H4 (cell line): ENCODE measurements at places on chromosomes 6 and 20.

DNA sequence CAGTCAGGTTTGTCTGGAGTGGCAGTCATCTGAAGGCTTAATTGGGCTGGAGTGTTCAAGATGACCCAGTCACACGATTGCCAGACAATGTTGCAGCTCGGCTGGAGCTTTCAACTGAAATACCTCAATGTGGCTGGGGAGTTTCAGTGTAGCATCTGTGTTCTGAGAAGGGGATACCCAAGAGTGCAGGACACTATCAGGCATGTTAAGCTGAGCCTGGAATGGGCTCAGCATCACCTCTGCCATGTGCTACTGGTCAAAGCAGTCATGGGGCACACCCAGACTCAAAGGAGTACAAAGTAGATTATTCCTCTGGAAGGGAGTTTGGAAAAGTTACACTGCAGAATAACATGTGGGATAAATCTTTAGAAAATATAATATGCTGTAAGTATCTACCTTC, 363.9 kb downstream of the KIF16B start:
- DNase-seq: no peak

GRCh38 chr6:44674226-44675155, 287.0 kb downstream of the CDC5L start:
- DNase-seq: no peak

DNA sequence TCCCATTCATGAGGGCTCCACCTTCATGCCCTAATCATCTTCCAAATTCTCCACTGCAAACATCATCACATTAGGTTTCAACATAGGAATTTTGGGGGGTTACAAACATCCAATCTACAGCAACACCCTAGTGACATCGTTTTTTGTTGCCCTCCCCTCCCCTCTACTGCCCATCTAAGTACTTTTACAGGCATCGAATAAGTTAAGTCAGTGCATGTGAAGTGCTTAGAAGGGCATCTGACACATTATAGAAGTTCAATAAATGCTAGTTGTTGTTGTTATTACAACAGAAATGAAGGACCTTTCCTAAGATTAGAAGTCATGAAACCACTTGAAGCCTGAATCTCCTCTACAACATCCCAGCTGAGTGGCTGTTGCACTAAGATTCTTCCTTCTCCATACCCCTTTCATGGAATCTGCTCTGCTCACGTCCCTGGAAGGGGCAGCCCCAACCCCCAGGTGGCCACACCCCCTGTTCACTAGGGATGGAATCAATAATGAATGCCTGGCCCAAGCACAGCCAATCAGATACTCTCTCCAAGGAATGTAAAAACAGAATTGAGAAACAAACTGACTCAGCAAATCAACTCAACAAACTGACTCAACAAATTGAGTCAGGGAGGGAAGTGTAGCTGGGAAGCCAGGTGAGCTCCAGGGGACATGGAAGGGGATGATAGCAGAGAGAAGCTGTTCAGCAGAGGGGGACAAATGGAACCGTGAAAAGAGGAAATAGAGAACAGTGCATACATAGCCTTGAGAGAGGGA, 3.9 kb upstream of the LRP11 start:
- no peak for DNase-seq

- no peak for DNase-seq
These were observed 32.3 kb upstream of the SLC22A23 start for GRCh38 chr6:3489027-3489757.

- DNase-seq: no peak
These were observed 241.8 kb upstream of the PREP start for GRCh38 chr6:105644691-105645090.

GRCh38 chr6:150068720-150069648, at the start of gene ULBP3:
ULBP3 (minus strand) TSS chr6:150069121; CDS start chr6:150069066, 55 bp downstream.
- DNase-seq: peak; percentile 88

DNA sequence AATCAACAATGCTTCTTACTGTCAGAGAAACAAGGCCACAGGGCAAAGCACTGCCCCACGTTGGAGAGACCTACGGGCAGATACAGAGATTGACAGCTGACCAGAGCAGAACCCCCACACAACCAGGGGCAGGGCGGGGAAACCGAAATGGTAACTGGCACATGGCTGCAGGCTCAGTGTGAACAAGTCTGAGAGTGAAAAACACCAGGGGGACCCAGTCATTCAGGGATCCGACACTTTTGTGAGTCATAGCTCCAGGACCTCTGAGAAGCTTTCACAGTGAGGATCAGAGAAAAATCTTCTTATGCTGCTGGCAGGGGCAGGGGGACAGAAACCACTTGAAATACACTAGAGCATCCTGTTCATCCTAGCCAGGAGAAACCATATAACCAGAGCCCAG, 254.2 kb downstream of the C6orf118 start:
- DNase-seq: no peak

- no peak for DNase-seq
These were observed 52.7 kb downstream of the TGM2 start for GRCh38 chr20:38112261-38112929.

DNA sequence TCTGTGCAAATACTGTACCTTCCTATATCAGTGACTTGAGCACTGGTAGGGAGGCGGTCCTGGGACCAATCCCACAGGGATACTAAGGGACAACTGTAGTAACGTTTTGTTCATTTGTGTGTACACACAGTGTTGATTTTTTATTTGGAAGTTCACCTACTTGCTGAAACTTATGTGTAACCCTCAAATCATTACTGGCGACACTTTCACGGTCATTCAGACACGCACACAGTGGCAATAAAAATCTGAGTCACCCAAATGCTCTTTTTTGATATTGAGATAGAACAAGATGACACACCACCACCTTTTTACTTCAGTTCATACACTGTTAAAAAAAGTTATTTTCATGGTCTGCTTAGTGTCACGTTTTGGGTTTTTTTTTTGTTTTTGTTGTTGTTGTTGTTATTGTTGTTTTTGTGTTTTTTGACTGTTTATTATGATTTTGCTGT, 79.8 kb downstream of the QKI start:
- peak; percentile 4 for DNase-seq

DNA sequence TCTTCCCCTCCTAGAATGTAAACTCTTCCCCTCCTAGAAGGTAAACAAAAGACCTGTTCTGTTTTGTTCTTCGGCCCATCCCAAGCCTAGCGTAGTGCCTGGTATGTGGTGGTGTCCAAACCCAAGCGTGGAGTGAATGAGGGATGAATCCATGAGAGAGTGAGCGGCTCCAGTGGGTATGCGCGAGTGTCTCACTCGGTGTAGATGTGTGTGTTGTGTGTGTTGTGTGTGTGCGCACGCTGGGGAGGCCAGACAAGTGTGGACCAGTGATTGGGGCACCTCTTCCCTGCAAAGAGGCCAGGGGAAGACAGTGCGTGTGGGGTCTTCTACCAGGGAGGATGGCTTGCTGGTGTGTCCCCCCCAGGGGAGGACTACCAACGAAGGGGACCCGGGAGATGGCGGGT, 392 bp upstream of the SLC2A10 start:
- no peak for DNase-seq

DNA sequence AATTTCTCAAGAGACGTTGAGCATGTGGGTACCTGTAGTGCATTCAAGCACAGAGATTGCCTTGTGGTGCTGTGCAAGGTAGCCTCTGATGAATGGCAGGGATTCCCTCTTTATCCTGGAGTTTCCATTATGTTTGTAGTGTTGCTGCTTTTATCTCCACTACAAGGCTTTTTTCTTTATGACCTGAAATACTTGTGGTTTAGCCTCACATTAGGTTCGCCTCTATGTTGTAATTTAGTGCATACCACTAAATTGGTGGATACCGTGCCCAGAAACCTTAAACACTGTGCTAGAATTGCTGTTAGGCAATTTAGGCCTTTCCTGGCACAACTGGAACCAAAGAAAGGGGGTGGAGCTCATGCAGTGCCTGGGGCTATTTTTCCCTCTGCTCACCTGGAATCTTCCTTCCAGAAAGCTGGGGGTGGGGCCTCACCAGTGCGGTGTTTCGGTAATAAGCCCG, 76.8 kb downstream of the NCOA7 start:
- DNase-seq: peak; percentile 81

- peak; percentile 68 for DNase-seq
These were observed 3.5 kb downstream of the NDUFAF5 start for GRCh38 chr20:13788167-13788834.

DNA sequence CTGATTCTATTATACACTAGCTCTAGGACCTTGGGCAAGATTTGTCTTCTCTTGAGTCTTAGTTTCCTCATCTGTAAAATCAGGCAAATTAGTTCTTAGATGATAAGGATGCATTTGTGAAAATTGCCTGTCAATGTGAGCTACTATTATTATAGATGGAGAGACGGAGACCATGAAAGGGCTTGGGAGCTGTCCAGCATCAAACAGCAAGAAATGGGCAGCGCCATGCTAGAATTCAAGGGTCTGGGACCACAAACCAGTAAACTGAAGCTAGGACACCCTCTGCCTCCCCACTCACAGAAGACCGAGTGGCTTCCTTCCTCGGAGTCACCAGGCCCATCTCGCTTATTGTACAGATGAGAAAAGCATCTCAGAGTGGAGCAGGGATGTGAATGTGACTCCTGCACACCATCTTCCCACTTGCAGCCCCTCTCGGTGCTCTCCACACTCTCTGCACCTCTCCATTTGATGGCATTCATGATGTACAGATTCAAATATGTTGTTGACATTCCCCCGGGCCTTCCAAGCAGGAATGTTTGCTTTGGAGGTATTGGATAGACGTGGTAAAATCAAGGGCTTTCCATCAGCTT, 24.1 kb upstream of the BPIFA3 start:
- DNase-seq: no peak

DNA sequence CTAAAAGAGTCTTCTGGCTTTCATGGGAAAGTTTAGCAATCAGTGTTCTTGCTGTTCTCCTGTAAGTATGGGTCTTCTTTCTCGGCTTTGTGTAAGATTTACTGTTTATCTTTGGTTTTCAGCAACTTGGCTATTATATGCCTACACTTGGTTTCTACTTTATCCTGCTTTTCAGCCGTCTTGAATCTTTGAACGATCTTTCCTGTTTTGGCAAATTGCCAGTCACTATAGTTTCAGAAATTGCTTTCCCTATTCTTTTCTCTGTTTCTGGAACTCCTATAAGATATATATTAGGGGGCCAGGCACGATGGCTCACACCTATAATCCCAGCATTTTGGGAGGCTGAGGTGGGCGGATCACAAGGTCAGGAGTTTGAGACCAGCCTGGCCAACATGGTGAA, 14.6 kb upstream of the SRPK1 start:
- no peak for DNase-seq

- no peak for DNase-seq
These were observed 15.2 kb downstream of the COX4I2 start for GRCh38 chr20:31652917-31653396.

GRCh38 chr6:142361779-142362750, 60.3 kb downstream of the ADGRG6 start:
- DNase-seq: no peak

- no peak for DNase-seq
These were observed 2.2 kb downstream of the CPXM1 start for GRCh38 chr20:2798095-2798805.

DNA sequence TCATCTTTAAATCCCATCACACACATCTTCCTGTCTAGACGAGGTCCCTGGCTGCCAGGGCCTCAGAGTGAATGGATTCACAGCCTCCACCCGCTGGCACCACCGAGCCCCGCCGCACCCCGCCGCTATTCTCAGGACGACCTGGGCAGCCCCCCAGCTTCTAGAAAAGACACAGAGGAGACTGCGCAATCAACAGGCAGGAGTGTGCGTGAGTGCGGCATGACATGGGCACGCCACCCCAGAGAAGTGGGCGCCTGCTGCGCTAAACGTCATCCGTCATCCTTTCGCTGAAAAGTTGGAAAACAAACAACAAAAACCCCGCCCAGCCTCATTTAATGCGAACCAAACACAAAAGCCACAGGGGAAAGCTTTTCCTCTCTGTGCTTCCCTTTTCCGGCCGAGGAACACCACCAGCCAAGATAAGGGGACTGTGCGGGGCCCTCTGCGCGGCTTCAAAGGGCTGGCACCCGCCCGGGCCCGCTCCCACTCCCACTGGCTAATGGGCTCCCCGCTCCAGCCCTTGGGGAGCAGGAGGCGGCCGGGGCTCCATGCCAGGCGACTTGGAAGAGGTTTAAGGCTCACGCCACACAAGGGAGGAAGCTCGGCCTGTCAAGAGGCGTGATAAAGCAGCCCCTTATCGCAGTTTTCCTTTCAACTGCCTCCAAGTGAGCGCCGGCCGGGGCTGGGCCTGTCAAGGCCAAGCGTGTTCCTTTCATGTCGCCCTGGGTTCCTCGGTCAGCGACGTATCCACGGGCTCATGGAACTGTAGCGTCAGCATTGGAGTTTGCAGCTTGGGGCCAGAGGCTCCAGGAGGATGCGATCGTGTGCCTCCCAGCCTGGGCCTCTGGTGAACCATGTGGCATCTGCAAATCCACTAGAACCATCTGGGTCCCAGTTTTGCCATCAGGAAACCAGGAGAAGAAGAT, 50.1 kb downstream of the NFATC2 start:
- no peak for DNase-seq

GRCh38 chr20:58045579-58045978, 182.9 kb downstream of the ANKRD60 start:
- no peak for DNase-seq

DNA sequence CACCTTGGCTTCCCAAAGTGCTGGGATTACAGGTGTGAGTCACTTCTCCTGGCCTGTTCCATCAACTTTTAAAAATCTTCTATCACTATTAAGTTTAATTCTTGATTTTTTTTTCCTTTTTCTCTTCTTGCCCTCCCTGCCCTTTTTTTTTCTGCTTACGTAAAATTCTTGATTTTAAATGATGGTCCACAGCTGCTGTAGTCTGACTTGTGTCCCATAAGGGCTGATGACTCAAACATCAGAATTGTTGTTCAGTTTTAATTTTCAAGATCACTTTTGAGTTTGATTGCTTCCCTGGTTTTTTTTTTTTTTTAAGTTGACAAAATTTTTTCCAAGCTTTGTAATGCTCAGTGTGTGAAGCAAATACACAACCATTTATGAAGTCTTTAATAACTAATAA, 61.9 kb downstream of the CBFA2T2 start:
- no peak for DNase-seq

DNA sequence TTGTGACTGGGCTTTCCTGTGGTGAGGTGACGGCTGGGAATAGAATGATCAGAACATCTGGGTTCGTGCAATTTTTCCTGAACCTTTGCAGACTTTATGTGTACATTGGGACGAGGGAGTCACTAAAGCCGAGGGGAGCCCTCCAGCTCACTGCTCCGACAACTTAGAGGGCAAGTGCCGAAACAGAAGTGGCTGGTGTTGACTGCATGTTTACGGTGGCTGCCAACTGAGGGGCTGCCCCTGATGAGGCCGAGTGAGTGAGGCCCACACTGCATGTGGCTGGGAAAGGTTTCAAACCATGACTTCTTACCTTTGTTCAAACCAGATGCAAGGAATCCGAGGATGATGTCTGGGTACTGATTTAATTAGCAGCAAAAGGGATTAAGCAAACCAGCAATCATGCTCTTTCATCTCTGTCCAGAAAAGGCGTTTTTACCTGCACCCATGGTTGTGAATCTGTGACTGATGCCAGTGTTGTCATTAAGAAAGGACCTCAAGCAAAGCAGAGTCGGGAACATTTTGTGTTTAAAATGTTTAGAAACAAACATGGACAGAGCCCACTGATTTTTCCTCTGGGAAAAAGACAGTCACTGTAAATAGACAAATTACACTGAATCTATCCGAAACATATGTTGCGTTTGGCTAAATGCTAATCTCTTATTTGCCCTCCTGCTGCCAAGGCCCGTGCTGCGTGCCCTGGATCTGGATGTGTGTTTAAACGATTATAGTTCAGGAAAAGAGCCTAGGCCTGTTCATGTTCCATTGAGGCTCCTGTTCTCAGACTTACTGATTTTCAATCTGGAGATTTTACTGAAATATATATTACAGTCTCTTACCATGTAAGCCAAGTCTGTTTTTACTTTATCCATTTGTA, 105.1 kb downstream of the UST start:
- DNase-seq: no peak

- peak; percentile 70 for DNase-seq
These were observed 6.0 kb downstream of the OPN5 start for GRCh38 chr6:47787620-47788497.
